GM19239 (cell line): ENCODE measurements at places on chromosomes 3 and 15.

- no peak for DNase-seq
Observed at GRCh38 chr15:88745065-88745464, 58.2 kb upstream of the ACAN start.

GRCh38 chr3:182479419-182480336 lies 313.6 kb upstream of the ATP11B start:
- no peak for DNase-seq

DNA sequence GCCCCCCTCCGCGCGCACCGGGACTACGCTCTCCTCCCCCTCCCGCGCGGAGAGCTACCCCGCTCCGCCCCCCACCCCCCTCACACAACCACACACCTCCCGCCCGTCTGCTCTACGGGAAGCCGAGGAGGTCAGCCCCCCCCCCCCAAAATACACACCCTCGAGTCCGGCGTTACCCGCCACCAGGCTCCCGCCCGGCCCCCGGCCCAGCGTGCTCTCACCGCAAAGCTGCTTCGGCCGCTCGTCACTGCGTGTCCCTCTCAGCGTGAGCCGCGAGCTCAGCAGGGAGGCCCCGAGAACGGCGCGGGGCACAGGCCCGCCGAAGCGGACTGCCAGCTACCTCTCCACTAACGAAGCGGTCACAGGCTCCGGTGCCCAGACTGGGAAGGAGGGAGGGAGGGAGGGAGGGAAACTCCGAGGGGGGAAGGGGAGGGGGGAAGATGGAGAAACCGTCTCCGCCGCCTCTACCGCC lies 252 bp downstream of the SIN3A start:
- DNase-seq = no peak

DNA sequence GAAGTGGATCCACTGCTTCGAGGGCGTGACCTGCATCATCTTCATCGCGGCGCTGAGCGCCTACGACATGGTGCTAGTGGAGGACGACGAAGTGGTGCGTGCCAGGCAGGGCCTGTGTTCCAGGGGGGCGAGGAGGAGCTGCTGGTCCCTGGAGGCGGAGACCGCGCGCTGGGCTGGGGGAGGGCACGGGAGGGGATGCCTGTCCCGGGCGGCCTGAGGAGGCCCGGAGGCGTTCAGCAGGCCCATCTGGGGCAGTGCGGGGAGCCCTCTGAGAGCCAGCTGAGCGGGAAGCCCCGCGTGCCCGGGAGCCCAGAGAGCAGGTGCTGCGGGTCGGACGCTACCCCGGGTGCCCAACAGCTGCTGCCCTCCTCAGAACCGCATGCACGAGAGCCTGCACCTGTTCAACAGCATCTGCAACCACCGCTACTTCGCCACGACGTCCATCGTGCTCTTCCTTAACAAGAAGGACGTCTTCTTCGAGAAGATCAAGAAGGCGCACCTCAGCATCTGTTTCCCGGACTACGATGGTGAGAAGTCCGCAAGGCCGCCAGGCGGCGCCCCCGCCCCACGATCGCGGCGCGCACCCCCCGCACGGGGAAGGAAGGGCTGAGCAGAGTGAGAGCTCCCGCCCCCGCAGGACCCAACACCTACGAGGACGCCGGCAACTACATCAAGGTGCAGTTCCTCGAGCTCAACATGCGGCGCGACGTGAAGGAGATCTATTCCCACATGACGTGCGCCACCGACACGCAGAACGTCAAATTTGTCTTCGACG lies 2.9 kb downstream of the GNAT1 start:
- DNase-seq = peak; percentile 76

DNA sequence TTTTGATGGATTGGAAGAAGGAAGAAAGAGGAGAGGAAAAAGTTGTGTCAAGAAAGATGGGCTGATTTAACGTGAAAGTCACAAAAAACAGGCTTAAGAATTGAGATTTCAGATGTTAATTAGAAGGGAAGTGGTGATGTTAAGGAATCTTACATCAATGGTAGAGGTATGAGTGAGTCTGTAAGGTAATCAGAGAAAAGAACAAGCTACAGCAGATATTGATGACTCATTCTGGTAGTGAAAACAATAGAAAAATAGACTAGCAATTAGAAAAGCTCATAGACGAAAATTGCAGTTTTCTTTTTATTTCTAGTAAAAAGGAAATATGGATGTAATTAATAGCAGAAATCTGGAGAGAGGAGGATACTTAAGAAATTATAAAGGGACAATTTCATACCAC lies 559.6 kb downstream of the MCTP2 start:
- DNase-seq = no peak

DNA sequence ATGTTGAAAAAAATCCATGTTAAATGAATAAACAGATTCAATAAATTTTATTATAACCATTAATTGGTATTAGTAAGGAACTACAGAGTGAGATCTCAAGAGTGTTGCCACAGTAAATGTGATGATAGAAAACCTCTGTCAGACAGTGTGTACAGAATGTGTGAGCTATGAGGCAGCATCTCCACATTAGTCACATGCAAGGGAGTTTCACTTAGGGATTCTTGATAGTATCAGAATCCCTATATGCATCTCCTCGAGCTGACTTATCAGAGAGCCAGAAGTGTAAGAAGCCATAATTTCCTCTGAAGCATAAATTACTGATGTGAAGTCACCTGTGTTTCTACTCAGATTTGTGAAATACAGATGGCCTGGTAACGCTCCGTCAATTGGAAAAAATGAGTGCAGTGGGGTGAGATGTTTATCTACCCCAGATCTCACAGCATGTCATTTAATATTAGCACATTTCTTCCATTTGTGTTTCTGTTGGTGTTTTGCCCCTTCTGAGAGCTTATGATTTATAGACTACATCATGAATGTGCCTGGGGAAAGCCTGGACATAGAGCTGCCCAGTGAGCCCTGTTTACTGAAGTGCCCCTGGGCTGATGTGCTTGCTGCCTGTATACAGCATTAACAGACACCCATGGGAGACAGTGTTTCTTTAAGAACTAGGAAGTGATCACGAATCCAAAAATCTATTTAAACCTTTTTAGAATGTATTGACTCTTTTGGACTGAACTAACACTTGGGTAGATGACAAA lies 262.4 kb downstream of the CPNE4 start:
- DNase-seq = no peak

DNA sequence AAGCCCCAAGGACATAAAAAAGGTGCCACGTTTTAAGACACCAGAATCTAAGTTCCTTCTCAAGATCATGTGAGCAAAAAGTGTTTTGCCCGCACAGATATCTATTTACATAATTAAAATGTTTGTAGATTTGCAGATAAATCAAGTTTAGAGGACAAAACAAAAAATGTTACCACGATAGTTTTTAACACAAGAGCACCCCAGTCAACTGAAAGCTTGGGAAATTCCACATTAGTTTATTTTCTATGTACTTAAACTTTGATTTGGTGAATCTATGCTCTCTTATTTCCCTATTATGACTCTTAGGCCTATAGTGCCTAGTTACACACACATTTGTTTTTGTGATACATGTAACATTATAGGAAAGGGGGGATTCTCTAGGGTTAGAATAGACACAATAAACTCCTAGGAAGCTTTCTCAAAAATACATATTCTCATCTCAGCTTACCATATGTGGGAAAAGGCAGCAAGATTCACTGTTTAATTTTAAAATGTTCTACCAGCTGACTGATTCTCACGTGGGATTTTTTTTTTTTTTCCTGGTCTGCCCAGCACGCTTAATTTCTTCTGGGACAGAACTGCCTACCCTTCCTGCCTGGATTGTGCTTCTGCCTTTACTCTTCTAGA lies 8.4 kb upstream of the LEKR1 start:
- DNase-seq = no peak

DNA sequence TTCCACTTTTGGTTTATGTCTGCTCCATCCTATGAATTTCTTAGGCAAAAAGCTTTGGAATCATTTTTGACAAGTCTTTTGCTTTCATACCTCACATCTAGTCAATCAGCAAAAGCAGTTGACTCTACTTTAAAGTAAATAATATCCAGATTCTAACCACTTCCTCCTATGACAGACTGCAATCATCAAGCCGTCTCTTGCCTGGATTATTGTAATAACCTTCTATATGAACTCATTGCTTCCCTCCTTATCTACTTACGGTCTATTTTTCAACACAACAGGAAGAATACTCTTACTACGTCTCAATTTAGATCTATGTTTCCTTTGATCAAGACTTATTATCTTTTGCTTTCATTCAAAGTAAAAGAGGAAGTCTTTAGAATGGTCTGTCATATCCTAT lies 20.7 kb downstream of the CLDN1 start:
- no peak for DNase-seq

DNA sequence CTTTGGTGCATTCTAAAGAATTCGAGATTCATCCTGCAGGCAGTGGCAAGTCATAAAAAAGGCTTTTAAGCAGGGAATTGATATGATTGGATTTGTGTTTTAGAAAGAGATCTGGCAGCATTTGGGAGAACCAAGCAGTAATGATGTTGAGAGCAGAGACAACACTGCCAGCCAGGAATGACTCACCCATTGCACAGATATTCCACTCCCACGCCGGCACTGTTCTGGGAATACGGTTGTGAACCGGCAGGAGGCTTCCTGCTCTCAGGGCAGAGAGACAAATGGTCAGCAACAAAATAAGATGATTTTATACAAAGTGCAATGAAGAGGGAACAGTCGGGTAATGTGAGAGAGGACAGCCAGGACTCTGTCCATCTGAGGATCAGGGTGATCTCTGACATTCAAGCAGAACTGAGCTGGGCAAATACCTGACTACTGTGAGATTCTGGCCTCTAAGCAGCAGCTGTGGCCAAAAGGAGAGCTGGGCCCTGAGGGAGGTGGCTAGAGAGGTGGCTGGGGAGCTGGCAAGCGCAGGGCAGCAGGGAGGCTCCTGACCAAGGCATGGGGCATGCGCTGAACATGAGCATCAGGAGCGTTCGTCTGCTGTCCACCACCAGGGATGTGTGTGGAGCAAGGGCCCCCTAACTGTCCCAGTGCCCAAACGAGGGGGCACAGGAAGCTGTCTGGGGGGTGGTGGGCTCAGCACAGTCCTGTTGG lies 56.1 kb upstream of the PLXNA1 start:
- DNase-seq = no peak

DNA sequence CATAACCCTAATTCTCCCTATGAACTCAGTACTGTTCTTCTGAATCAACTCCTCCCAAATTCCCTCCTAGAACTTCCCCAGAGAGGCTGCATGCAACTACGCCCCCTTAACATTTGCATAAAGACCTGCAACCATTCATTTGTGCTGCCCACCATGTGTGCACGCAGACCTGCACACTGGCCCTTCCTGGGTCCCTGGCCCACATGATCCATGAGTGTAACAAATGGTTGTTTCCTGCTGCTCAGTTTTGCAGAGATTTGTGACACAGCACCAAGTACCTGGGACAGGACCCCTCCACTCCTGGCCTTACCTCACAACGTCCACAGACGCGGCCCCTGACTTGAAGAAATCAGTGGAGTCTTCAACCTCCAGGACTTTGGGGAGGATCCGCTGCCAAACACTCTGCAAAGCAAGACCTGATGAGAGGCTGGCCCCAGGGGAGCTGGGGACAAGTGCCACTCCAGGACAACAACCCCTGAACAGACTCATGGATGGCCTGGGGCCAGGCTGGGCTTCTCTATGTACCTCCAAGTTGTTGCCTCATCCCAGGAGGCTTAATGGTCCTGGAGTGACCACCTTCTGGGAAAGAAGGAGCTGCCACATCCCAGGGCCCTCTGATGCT lies 33.8 kb downstream of the ALDH1L1 start:
- DNase-seq = no peak

DNA sequence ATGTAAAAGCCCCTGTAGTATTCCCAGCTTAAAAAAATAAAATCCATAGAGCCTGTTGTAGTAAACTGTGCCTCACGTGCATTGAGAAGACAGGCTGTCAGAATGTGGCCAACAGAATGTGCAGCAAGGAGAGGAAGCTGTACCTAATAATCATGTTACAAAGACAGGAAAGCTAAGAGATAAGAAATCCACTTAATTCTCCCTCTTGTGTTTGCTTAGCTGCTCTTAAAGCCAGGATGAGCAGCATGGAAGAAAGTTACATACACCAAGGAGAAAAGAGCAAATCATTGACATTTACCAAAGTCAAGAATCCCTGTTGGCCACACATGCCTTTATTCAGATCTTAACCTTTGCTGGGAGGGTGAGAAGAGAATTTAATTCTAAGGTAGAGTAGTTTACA lies 85.9 kb downstream of the TNIK start:
- no peak for DNase-seq
